SK-N-SH treated with all-trans-retinoic acid at 6 μM for 48 hours (cell line): ENCODE measurements at places on chromosomes 12 and 14.

GRCh38 chr12:20798554-20798953 is 12.0 kb upstream of the SLCO1B3 start:
- peak; percentile 72 for ATAC-seq

DNA sequence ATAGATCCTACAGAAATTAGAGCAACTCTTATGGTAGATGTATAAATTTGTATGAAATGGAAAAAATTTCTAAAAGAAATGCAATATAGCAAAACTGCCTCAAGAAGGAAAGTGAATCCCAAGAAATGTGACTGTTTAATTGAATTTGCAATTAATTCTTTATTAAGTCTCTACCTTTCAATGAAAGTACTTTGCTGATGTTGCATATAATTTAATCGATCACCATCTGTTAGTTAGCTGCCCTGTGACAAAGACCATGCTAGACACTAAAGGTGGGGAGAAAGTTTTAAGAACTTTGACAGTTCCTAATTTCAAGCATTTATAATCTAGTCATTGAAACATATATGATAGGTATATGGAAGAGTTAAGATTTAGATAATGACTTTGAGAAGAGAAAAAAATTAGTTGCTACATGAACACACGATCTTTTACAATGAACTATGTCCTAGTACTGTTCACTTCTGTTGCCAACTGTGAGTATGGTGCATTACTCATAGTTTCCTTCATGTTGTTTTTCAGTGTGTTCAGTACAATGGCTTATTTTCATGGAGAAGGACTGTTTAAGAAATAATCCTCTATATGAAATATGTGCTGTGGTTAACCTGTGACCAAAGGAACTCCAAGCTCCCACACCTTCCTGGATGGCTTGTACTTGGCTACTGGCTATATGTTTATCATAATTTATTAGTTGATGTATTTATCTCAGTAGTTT is 128.4 kb downstream of the METTL25 start:
- no peak for ATAC-seq

DNA sequence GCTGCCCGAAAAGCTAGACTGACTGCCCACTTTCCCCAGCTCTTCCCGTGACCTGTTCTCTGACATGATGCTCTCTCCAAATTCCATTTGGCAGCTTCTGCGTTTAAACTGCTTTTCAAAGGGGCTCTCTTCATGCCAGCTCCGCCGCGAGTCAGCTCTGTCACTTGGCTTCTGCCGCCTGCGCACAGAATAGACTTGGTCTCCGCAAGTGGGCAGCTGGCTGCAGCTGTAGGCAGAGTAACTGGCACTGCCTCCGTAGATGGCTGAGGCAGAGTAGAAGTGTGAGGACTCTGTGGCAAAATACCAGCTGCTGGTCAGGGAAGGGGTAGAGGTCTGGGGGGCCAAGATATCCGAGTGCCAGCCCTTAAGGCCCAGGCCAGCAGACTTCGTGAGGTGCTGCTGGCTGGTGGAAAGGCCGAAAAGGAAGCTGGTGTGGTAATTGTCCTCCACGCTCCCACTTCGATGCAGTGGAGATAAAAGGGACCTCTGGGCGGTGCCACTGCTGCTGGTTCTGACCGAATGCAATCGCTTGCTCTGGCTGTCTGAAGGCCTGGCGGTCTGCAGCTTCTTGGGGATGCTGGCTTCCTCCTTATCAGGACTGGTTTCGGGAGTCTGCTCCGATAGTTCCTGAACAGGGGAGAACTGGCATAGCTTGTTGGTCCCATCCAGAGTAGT is 85.7 kb downstream of the DUSP16 start:
- no peak for ATAC-seq

DNA sequence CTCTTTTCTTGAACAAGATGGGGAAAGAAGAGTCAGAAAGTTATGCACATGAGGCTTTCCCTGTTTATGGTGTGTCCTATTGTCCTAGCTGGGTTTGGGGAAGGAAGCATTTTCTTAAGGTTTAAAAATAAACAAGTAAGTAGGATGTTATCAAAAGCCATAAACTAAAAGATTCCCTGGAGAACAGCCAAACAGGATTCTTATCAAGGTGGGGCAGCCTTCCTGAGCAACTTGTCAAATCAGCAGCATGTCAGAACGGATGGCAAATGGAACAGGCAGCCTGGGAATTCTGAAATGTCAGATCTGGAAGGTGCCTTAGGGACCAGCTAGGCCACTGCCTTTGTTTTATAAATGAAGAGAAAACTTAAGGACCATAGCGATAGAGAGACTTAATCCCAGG is 152.2 kb upstream of the RGS6 start:
- ATAC-seq = no peak

GRCh38 chr12:67957383-67957782 is 31.9 kb upstream of the IFNG-AS1 start:
- ATAC-seq = no peak

DNA sequence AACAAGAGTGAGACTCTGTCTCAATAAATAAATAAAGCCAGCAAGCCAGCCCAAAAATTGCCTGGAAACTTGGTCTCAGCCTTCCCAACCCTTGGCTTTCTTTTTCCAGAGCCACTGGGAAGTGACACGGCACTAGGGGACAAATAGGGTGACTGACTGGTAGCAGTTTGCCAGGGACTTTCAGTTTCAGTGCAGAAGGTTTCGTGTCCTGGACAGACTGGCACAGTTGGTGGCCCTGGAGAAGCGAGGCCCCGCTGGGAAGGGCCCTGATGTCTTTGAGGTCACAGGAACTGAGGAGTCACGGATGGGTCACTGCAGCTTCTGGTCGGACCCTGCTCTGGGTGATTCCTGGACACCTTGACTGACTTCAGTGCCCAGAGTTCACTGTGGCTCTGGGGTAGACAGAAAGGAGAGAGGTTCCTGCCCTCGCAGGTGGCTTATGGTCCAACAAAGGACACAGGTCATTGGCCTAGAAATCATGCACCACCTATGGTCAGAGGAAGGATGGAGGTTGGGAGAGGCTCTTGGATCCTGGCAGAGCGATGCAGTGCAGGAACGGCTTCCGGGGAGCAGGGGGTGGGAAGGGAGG is 2.7 kb downstream of the LRRC43 start:
- ATAC-seq = no peak

GRCh38 chr14:73723797-73724661 is 9.8 kb upstream of the PNMA1 start:
- ATAC-seq = peak; percentile 75
